Occipital lobe (tissue), 3 donors: ENCODE measurements at places on chromosomes 1 and 21.

DNA sequence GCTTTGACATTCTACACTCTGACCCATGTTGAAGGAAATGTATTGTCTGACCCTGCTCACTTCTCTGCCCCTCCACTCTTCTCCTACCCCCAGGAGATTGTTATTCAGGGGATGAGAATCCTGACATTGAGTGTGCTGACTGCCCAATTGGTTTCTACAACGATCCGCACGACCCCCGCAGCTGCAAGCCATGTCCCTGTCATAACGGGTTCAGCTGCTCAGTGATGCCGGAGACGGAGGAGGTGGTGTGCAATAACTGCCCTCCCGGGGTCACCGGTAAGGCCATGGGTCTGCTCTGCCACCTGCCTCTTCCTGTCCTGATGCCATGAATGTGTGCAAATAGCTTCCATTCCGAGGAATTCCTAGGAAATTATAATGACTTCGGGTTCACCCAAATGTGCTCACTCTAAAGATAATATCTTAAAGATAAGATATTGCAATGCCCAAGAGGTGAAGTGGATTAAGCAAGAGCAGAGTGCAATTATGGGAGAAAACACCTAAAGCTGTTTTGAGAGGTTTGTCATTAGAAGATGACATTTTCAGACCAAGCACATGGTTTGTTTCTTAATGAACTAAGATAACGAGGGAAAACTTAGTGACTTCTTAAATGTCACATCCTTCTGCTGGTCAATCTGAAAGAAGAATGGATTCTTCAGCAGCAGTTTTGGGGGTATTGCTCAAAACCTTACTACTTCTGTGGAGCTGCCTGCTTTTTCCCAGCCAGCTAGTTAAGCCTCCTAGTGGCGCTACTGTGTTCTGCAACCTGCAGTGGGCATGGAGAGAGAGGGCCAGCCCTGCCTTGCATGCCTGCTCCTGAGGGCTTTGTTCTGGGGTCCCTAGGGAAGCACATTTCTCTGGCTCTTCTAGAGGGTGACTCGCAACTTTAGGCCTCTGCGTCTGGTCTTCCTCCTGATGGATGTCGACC lies 41.6 kb downstream of the LAMC2 start:
- no peak for DNase-seq

DNA sequence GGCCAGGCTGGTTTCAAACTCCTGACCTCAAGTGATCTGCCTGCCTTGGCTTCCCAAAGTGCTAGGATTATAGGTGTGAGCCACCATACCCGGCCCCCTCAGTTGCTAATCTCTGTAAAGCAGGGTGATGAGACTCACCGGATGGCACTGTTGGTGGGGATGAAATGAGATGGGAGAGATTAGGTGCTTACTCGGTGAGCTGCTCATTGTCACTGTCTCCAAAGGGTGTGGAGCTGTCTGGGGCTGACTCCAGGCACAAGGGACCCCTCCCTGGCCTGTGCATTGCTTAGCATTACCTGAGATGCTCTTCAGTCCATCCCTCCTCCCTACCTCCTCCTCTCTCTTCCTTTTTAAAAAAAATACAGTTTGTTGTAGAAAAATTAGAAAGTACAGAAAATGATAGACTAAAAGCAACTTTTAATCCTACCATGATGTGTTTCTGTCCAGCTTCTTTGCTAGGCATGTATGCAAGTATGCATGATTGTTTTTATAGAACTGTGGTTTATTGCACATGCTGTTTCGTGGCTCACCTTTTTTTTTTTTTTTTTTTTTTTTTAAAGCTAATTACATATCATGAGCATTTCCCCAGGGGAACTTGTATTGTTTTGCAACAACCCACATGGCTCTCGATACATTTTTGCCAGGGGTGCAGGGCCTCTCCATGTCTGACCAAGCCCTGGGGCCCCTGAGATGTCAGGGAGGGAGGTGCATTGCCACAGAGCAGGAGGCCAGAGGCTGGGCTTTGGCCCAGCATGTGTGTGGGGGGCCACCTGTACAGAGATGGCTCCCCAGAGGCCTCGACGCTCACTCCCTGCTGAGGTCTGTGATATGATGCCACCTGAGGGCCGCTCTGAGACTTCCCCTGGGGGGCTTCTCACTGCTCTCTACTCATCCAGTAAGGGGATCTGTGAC lies 55.4 kb downstream of the ARHGEF10L start:
- no peak for DNase-seq

- DNase-seq, result no peak
Measured at GRCh38 chr1:220997791-220998190, 118.5 kb downstream of the HLX start.

DNA sequence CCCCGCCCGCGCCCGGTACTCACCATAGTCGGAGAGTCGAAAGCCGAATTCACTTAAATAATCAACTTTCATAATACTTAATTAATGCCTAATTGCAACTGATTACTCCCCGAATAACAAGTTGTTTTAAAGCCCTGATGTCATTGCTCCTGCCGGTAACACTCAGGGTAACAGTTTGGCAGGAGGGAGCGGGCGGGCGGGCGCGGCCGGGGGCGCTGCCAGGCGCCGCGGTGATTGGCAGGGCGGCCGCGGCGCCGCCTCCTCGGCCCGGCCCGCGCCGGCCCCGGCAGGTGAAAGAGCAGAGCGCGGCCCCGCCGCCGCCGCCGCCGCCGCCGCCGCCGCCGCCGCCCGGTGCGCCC lies 102.2 kb downstream of the CASZ1 start:
- DNase-seq, result no peak

DNA sequence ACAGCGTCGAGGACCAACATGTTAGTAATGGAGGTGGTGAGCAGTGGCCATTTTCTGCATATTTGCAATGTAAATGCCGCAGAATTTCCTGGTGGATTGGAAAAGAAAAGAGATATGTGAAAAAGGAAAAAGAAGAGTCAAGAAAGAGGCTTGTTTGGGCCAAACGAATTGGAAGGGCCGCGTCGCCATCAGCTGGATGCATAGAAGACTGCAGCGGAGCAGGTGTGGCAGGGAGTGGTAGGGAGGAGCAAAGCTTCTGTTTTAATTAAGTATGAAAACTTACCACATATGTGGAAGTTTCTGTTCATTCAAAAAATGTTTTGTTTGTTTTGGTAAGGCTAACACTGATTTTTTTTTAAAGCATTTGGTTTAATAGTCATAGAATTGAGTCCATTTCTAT lies 690.7 kb downstream of the NCAM2 start:
- no peak for DNase-seq

- DNase-seq, result no peak
Measured at GRCh38 chr1:109834951-109835350, 71.2 kb upstream of the EPS8L3 start.

- DNase-seq, result no peak
Measured at GRCh38 chr1:216742625-216743024, 19.4 kb upstream of the ESRRG start.

DNA sequence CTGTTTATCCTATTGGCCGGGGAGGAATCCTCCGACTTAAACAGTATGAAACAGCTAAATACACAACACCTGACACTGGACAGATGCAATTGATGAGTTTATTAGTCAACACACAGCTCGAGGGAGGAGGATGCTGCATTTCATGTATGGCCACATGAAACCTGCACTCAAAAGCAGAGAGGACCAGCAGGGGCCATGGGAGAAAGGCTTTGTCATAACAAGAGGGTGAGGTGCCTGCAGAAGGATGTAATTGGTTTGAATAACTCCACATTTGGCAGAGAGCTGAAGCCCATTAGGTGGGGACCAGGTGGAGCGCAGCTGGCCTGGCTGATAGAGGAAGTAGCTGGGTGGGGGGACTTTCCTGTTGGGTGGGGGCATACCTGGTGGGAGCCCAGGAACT lies 599.1 kb downstream of the PTPRU start:
- DNase-seq, result no peak

- DNase-seq, result no peak
Measured at GRCh38 chr1:37661401-37661800, 26.7 kb upstream of the RSPO1 start.

- no peak for DNase-seq
Measured at GRCh38 chr1:173418107-173418985, 58.8 kb upstream of the PRDX6 start.

DNA sequence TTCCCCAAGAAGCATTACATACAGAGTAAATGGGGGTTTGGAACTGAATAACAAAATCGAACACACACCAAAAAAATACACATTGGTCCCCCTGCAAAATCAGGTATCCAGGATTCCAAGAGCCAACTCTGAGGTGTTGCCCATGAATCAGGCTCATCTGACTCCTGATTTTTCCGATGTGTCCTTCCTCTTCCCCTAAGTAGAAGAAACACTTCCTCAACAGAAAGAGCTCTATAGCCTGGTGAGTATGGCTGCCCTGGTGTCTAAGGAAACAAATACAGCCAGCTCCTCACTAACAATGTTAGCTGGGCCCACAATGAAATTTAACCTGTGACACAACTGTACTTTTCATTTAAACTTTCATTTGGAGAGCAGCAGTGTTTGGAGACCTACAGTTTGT lies 33.6 kb downstream of the ERI3 start:
- DNase-seq, result no peak

DNA sequence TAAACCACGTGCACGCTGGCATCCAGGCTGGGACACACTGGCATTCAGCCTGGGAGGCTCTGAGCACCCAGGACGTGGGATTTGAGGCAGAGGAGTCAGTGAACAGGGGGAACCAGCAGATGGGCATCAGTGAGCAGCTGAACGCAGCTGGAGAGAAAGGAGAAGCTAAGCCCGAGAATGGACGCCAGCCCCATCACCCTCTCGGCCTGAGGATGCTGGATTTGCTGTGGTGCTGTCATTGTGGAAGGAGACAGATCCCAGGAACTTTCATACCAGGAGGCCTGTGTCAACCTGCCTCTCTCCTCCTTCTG lies 132.8 kb downstream of the PGBD5 start:
- DNase-seq, result no peak

- no peak for DNase-seq
Measured at GRCh38 chr1:107830526-107830925, 134.5 kb downstream of the VAV3 start.

DNA sequence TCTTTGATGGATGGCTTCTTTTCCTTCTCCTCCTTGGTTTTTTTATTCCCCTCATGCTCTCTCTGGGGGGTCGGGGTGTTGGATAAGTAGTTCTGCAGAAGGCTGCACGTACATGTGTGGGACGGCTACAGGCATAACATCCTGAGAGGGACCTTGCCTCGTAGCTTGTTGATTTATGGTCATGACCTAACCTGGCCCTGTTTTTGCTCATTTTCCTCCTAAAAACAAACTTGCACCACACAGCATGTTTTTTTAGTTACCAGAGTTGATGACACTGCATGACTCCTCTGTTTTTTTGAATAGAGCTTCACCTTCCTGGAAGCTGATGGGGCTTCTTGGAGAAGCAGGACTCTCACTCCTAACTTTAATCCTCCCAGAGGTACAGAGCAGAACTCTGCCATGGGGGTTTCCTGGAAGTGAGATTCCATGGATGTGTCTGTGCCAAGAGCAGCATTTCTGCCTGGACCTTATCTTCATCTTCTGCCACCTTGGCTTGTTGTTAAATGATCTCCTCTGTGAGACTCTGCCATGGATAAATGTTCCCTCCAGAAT lies 114.7 kb downstream of the PAPPA2 start:
- no peak for DNase-seq

GRCh38 chr1:16254263-16254928 lies 17.4 kb upstream of the CPLANE2 start:
- no peak for DNase-seq

DNA sequence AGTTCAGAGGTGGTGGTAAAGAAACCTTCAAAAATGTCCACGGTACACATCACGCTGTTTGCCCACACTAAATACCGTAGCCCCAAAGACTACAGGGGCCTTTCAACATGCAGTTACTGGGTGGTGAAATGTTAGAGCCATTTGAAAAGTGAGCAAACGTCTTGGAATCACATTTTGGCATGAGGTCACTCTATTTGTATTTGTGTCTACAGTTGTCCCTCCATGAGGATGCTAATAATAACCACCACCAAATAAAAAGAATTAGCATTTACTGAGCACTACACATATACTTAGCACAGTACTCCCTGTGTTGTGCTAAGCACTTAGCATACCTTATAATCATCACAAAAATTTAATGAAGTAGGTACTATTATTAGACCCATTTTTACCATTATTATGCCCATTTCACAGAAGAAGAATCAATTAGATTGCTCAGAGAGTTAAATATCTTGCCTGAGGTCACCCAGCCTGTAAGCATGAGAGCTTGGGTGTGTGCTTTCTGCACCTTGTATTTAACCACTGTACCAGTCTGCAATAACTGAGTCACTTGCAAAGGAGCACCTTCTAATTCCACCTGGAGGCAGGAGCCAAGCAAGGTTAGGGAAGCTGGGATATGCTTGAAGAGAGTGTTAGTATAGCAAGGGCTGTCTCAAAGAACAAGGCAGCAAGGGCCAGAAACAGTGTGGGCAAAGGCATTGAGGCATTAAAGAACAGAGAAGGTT lies 57.4 kb downstream of the DNTTIP2 start:
- DNase-seq, result no peak

- DNase-seq, result no peak
Measured at GRCh38 chr1:46248122-46248920, 758 bp downstream of the RAD54L start.

- DNase-seq, result no peak
Measured at GRCh38 chr21:32768530-32768929, 3.0 kb downstream of the PAXBP1 start.

GRCh38 chr1:61318319-61319125 lies 236.2 kb downstream of the NFIA start:
- DNase-seq, result no peak

- DNase-seq, result peak; percentile 38
Measured at GRCh38 chr1:246492611-246493245, 14.4 kb downstream of the SMYD3 start.

- DNase-seq, result no peak
Measured at GRCh38 chr1:54575605-54576290, 27.7 kb downstream of the ACOT11 start.

DNA sequence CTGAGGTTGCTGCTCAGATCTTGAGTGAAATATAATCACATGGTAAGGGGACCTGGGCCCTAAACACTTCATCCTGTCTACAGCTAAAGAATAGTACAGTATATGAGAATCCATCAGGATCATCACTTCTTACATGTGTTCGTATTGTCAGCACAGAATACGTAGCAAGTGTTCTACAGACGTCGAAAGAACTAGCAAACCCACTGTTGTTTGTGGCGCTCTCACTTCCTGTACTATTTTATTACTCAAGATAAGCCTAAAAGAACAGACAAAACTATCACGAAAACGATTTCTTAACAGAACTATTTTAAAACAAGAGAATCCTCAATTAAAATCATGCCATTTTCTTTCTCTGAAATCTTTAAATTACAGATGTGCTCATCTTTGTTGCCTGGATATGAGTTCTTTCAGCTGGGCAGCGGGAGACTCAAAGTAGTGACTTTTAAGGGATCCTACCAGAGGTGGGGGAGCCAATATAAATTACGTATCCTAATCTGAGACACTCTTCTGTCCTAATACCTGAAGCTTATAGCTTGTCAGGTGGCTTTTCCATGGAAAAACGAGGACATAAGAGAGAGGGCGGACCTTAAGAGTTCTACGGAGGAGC lies 724 bp downstream of the ST7L start:
- DNase-seq, result no peak
